Daoy (cell line): ENCODE measurements at places on chromosomes 3 and 15. TPM values are rescaled to one million over a fixed set of nuclear protein-coding genes. Genes with fewer than 3 reads are reported as not detected.

Gene RBM15B
- 8.7 and 12.6 TPM in 2 replicates for total RNA-seq

Gene FOXL2
- total RNA-seq = 8.0 and 9.0 TPM in 2 replicates

Gene NPAP1
- 0.03 and 0.17 TPM in 2 replicates for total RNA-seq

Gene LRRIQ4
- total RNA-seq = not detected in 2 replicates

Gene CIP2A
- total RNA-seq = 59.8 and 69.6 TPM in 2 replicates

Gene RBM6
- total RNA-seq = 41.7 and 68.2 TPM in 2 replicates

Gene TRPC1
- total RNA-seq = 9.2 and 14.1 TPM in 2 replicates

Gene TLR9
- not detected in 2 replicates for total RNA-seq

Gene LEKR1
- 0.71 and 1.4 TPM in 2 replicates for total RNA-seq

Gene GRM2
- not detected in 2 replicates for total RNA-seq
